ENCODE measurements at places on chromosomes 7 and 10.

GRCh38 chr10:12902135-12902572 lies 99.4 kb downstream of the CCDC3 start:
- no peak for DNase-seq

GRCh38 chr10:2839081-2839725 lies 228.1 kb upstream of the PFKP start:
- DNase-seq: no peak

DNA sequence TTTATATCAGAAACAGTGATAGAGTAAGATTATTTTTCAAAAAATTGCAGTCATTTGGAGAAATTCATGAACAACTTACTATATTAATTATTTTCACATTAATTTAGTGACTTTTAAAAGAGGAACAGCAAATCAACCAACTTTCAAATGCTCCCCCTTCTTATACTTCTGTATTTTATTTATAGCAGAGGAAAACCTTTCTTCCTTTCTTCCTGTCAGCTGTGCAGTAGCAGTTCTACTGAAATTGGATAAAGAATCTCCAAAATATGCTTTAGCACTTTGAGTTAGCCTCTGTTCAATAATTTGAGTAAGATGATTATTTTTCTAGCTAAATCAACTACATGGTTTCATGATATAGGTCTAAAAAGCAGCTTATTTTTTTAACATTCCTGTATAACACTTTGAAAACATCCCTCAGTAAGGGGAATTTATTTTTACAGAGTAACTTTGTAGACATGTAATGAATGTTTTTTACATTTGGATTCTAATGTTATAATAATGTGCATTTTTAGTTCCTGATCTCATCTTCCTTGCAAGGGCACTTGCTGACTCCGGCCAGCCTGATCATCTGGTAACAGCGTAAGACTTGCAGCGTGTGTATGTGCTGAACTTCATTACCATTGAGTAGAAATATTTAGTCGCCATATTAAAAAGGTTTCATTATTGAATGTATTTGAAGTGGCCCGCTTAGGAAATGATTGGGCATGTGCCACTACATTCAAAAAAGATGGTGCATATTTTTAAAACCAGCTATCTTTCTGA lies 158.3 kb upstream of the HDAC9 start:
- DNase-seq: no peak

- DNase-seq: no peak
These were observed 366.9 kb upstream of the IGFBP3 start for GRCh38 chr7:46288010-46288409.

GRCh38 chr7:38694326-38694725 lies 63.2 kb upstream of the AMPH start:
- no peak for DNase-seq

- DNase-seq: no peak
These were observed 913 bp upstream of the IFIT5 start for GRCh38 chr10:89413398-89413912.

GRCh38 chr7:16688249-16688648 lies 42.3 kb downstream of the BZW2 start:
- no peak for DNase-seq

DNA sequence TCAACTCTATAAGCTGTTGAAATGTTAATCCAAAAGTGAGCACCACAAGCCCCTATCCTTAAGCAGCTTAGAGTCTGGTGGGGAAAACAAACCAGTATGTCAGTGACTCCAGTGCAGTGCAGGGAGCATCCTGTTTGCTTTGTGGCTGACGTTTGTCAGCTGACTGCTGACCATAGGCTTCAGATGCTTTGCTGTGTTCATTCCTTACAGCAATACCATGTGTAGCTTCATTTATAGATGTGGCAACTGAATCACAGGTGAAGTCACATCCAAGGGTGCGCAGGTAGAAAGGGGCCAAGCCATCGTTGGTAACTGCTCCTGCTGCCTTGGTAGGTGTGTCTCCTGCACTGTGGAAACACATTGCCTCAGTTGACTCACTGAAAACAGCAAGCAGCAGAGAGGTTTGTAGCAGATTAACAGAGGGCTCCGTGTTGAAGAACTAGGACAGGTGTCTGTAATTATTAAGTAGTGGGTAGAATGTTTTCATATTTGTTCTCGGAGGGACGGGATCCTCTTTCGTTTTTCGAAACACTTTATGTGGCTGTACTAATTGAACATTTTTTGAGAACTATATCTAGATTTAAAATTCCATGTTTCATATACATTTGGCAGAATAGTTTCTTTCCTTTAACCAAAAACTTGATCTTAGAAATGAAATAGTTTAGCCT lies 2.0 kb downstream of the INSIG1 start:
- DNase-seq: no peak

DNA sequence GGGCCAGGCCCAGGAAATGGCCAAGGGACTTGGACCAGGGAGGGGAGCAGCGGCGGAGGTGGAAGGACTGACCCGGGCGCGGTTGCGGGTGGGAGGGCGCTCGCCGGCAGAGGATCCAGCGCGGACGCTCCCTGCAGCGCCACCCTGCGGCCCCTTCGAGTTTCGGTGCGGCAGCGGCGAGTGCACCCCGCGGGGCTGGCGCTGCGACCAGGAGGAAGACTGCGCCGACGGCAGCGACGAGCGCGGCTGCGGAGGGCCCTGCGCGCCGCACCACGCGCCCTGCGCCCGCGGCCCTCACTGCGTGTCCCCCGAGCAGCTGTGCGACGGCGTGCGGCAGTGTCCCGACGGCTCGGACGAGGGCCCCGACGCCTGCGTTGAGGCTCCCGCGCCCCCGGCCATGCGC lies 16.8 kb upstream of the ZNF467 start:
- DNase-seq: no peak

GRCh38 chr7:34061149-34061548 lies 155.8 kb downstream of the BMPER start:
- no peak for DNase-seq

- DNase-seq: no peak
These were observed 133.5 kb downstream of the MTPAP start for GRCh38 chr10:30215623-30216022.

All from thoracic aorta (tissue), 2 donors.